Colonic mucosa (tissue), 4 donors: ENCODE measurements at places on chromosomes 6 and 20. TPM values are rescaled to one million over a fixed set of nuclear protein-coding genes. Genes with fewer than 3 reads are reported as not detected.

DNA sequence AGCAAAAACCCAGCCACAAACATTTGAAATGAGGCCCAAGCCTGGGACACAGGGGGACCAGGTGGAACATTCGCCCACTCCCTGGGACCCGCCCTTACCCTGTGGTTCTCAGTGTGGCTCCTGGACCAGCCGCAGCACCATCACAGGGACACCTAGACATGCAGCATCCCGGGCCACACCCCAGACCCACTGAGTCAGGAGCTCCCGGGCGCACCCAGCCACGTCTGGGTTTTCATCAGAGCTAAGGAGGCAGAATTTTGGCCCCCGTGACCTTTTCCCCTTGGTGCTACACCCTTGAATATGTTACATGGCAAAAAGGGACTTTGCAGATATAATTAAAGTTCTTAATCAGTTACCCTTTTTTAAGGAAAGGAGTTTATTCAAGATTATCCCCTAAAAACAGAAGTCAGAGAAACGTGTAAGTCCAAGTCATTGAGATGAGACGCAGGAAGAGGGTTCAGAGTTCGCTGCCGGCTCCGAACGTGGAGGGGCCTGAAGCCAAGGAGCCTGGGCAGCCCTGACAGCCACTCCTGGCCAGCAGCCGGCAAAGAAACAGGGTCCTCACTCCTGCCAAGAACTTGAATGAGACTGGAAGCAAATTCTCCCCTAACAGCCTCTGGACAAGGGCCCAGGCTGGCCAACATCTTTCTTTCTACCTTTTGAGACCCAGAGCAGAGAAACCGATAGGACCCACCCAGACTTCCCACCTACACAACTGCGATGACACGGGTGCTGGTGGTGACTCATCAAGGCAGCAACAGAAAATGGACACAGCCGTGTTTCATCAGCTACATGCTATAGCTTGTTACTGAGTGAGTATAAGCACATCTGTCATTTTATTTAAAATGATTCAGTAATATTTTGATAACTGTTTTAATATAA lies 25.3 kb downstream of the BFSP1 start:
- no peak for DNase-seq

GRCh38 chr6:70281923-70282311 lies 21.0 kb downstream of the COL9A1 start:
- DNase-seq = no peak

- DNase-seq = peak; percentile 58
Measured at GRCh38 chr6:35026434-35027222, 114.5 kb downstream of the TCP11 start.

DNA sequence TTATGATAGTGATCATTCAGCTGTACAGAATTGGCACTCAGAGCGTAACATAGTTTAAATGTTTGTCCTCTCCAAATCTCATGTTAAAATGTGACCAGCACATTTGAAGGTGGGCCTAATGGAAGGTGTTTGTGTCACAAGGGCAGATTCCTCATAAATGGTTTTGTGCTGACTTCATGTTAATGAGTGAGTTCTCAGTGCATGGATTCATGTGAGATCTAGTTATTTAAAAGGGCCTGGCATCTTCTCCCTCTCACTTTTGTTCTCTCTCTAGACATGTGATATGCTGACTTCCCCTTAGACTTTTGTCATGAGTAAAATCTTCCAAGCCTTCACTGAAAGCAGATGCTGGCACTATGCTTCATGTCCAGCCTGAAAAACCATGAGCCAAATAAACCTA lies 452.4 kb upstream of the PTCHD4 start:
- DNase-seq = no peak

Gene ENPP4
- total RNA-seq = 28.4 TPM

GRCh38 chr6:170278743-170279094 lies 12.2 kb downstream of the DLL1 start:
- DNase-seq = no peak

DNA sequence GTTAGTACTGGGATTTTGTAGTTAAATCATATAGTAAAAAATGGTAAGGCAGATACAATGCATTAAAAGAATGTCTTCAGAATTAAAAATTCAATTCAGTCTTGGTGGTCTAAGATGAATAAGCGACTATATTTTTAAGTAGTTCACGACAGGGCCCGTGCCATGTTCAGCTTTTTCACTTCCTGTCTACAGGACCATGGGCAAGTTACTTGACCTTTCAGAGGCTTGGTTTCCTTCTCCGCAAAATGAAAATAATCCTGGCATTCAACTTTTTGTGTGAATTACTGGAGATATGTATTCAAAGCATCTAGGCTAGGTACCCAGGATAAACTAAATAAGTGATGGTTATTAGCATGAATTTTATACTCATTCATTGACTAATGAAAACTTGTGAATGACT lies 216.0 kb downstream of the BTBD9 start:
- DNase-seq = no peak

- DNase-seq = peak; percentile 26
Measured at GRCh38 chr20:59743767-59744485, 139.6 kb downstream of the PHACTR3 start.

DNA sequence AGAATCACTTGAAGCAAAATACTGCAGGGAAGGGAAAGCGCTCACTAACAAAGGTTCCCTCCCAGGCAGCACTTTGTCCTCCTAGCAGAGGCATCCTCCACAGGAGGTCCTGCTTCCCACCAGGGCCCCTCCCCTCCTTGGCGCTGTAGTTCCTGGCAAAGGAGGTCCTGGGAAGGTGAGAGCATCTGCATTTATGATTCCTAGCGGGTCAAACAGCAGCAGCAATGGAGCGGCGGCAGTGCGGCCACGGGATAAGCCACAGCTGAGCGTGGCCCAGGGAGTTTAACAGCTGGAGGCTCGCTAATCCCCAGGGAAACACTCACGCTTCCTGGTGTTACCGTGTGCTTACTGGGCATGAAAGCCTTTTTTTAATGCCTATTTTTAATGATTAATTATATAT lies 185.8 kb downstream of the TTLL2 start:
- DNase-seq = no peak
